ENCODE measurements at places on chromosomes 11 and 22.

GRCh38 chr22:23639661-23640060 lies 7.5 kb upstream of the DRICH1 start:
- DNase-seq = no peak

DNA sequence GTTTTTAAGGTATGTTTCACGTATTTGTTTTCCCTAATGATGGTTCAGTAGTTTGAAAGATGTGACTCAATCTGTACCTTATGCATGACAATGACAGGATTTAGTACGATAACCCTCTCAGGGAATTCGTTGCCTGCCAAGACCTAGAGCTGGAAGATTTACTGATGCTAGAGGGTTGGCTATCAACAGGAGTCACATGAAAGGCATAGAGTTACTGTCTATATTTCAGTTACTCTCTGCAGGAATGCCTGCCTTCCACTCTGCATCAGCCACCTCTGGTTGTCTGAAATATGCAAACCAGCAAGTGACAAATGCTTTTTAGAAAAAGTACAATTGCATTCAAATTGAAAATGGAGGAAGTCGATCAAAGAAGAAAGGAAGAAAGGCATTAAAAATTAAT lies 276.3 kb upstream of the RAG2 start:
- no peak for DNase-seq

GRCh38 chr11:74636630-74637184 lies 44.3 kb downstream of the POLD3 start:
- DNase-seq = no peak

DNA sequence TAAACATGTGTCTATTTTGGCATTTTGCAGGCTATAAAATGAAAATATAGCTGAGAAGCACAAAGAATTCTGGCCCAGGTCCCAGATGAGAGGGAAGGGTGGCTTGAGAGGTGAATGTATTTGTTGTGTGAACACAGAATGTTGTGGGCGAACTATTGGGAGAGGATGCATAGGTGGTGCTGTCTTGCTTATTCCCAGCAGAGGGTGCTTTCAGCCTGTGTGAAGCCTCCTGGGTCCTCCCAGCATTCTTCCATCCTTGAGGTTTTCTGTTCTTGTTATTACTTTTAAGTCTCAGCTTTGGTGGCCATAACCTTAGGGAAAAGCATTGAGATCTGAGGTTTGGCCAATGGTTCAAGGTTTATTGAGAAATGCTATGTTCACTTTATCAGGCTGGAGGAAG lies 108.7 kb upstream of the SNX19 start:
- DNase-seq = no peak

GRCh38 chr11:22920939-22921565 lies 60.8 kb upstream of the CCDC179 start:
- no peak for DNase-seq

All from stimulated activated CD8-positive, alpha-beta memory T cell treated with anti-CD3 and anti-CD28 coated beads, Interleukin-7, amount 100 ng/mL, for 24 hours (primary cell).